ENCODE measurements at places on chromosomes 13 and 19. TPM values are rescaled to one million over a fixed set of nuclear protein-coding genes. Genes with fewer than 3 reads are reported as not detected.

Gene EIF3K
- 292 TPM for polyA plus RNA-seq

GRCh38 chr13:40631605-40632004, 34.8 kb downstream of the FOXO1 start:
- H3K4me3 ChIP-seq = no peak overlapping the region
- DNase-seq = no peak
- no peak overlapping the region for H3K27ac ChIP-seq
- no peaks in the 10 kb centered on the region for H3K36me3 ChIP-seq
- no peaks in the 10 kb centered on the region for H3K27me3 ChIP-seq

- no peaks in the 10 kb centered on the region for H3K4me1 ChIP-seq
- no peak overlapping the region for H3K4me3 ChIP-seq
- DNase-seq = no peak
Observed at GRCh38 chr13:64697226-64697625, 2532.9 kb downstream of the PCDH9 start.

Gene SULT2A1
- 234 TPM for polyA plus RNA-seq

- H3K4me3 ChIP-seq = no peak overlapping the region
- H3K27ac ChIP-seq = peak overlapping the region; percentile 92
- H3K36me3 ChIP-seq = no peaks in the 10 kb centered on the region
- peaks cover 41% of the 10 kb centered on the region for H3K4me1 ChIP-seq
- DNase-seq = peak; percentile 83
Observed at GRCh38 chr19:18023622-18024251, 15.8 kb downstream of the ARRDC2 start.

DNA sequence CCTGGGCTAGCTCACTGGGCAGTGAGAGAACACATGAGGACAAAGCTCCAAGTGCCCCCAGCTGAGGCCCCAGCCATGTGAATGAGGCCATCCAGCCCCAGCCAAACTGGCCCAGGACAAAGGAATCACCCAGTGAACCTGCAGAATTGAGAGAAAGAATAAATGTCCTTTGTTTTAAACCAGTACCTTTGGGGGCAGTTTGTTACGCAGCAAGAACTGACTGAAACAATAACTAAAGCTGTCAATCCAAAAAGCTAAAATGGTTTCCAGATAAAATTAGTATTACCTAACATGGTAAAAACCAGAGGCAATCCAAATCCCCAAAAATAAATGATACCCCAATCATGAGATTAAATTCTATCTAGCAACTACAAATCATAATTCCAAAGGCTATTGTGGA, 69.6 kb downstream of the ZNF557 start:
- H3K27ac ChIP-seq = no peak overlapping the region
- H3K36me3 ChIP-seq = no peaks in the 10 kb centered on the region
- H3K4me3 ChIP-seq = no peak overlapping the region
- no peaks in the 10 kb centered on the region for H3K27me3 ChIP-seq
- H3K4me1 ChIP-seq = peaks cover 7% of the 10 kb centered on the region

GRCh38 chr13:24253520-24254145, 55.7 kb upstream of the C1QTNF9 start:
- peaks cover 5% of the 10 kb centered on the region for H3K4me1 ChIP-seq
- no peak overlapping the region for H3K4me3 ChIP-seq
- H3K27me3 ChIP-seq = no peaks in the 10 kb centered on the region
- no peaks in the 10 kb centered on the region for H3K36me3 ChIP-seq

GRCh38 chr13:25777509-25777908, 274.3 kb downstream of the SHISA2 start:
- H3K4me1 ChIP-seq = no peaks in the 10 kb centered on the region
- no peaks in the 10 kb centered on the region for H3K36me3 ChIP-seq
- DNase-seq = no peak
- no peak overlapping the region for H3K4me3 ChIP-seq
- no peak overlapping the region for H3K27ac ChIP-seq
- no peaks in the 10 kb centered on the region for H3K27me3 ChIP-seq

- no peaks in the 10 kb centered on the region for H3K27me3 ChIP-seq
- H3K36me3 ChIP-seq = no peaks in the 10 kb centered on the region
- no peaks in the 10 kb centered on the region for H3K4me1 ChIP-seq
- H3K4me3 ChIP-seq = no peak overlapping the region
Observed at GRCh38 chr19:19749117-19749907, 16.4 kb upstream of the ZNF14 start.

Gene PRSS57
- polyA plus RNA-seq = not detected

DNA sequence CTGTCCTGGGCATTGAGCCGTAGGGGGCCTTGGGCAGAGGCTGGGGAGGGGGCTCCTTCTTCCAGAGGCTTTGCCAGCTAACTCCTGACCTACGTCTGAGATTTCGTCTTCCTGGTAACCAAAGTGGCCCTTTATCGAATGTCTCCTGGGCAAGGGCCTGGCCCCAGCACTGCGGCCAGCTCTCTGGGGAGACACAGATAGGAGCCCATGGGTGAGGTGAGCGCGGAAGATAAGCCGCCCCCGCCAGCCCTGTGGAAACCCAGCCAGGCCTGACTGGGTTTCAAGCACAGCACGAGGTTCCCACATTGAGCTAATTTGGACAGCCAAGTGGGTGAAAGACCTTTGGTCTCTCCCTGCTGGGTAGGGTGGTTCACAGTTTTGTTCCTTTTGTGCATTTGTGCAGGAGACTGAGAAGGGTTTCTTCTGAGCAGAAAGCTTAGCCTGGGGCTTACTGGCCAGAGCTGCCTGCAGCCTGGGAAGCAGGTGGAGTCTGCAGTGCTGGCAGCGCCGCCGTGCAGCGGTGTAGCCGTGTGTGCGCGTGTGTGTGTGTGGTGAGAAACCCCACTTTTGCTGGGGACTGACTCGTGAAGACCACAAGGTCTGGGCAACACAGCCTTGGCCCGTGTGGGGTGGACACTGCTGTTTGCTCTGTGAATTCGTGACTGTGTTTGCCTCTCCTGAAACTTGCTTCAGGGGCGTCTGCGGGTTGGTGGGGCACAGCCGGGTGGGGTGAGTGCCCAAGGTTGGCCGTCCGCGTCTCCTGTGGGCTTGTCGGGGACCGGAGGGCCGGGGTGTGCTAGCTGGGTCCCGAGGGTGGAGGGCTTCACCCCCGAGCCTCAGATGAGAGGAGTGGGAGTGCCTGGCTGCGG, 2.5 kb downstream of the BSG start:
- peak overlapping the region; percentile 94 for H3K27ac ChIP-seq
- no peaks in the 10 kb centered on the region for H3K36me3 ChIP-seq
- H3K4me1 ChIP-seq = peaks cover 57% of the 10 kb centered on the region
- H3K4me3 ChIP-seq = peak overlapping the region; percentile 82

Gene FCHO1
- 0.98 TPM for polyA plus RNA-seq

GRCh38 chr13:99311137-99311536, 3.9 kb upstream of the GPR183 start:
- no peaks in the 10 kb centered on the region for H3K27me3 ChIP-seq
- no peak for DNase-seq
- H3K4me3 ChIP-seq = no peak overlapping the region
- H3K36me3 ChIP-seq = no peaks in the 10 kb centered on the region

GRCh38 chr13:41259875-41260501, 3.4 kb downstream of the MTRF1 start:
- no peak overlapping the region for H3K4me3 ChIP-seq
- DNase-seq = no peak
- H3K4me1 ChIP-seq = peaks cover 6% of the 10 kb centered on the region
- H3K27me3 ChIP-seq = no peaks in the 10 kb centered on the region
- no peaks in the 10 kb centered on the region for H3K36me3 ChIP-seq

- H3K4me1 ChIP-seq = peaks cover 54% of the 10 kb centered on the region
- DNase-seq = no peak
- H3K27me3 ChIP-seq = no peaks in the 10 kb centered on the region
- peak overlapping the region; percentile 78 for H3K27ac ChIP-seq
- H3K4me3 ChIP-seq = peak overlapping the region; percentile 40
- H3K36me3 ChIP-seq = no peaks in the 10 kb centered on the region
Observed at GRCh38 chr19:3095441-3096191, 1.5 kb downstream of the GNA11 start.

- H3K4me1 ChIP-seq = no peaks in the 10 kb centered on the region
- no peaks in the 10 kb centered on the region for H3K27me3 ChIP-seq
- no peak overlapping the region for H3K4me3 ChIP-seq
Observed at GRCh38 chr13:23866420-23867026, 22.7 kb downstream of the MIPEP start.

Gene ZNF791
- 6.0 TPM for polyA plus RNA-seq

- no peak for DNase-seq
- H3K36me3 ChIP-seq = no peaks in the 10 kb centered on the region
- H3K27ac ChIP-seq = no peak overlapping the region
Observed at GRCh38 chr13:78597602-78597932, 5.8 kb downstream of the POU4F1 start.

GRCh38 chr13:109870696-109871370, 84.5 kb upstream of the IRS2 start:
- no peak for DNase-seq
- H3K4me3 ChIP-seq = no peak overlapping the region
- H3K36me3 ChIP-seq = no peaks in the 10 kb centered on the region
- H3K27ac ChIP-seq = peak overlapping the region; percentile 82
- peaks cover 48% of the 10 kb centered on the region for H3K4me1 ChIP-seq

- no peaks in the 10 kb centered on the region for H3K36me3 ChIP-seq
- DNase-seq = no peak
- H3K4me1 ChIP-seq = no peaks in the 10 kb centered on the region
Observed at GRCh38 chr13:64371045-64371444, 2859.1 kb downstream of the PCDH9 start.

GRCh38 chr13:33518452-33518851, 232.9 kb upstream of the STARD13 start:
- DNase-seq = no peak
- no peaks in the 10 kb centered on the region for H3K36me3 ChIP-seq
- no peaks in the 10 kb centered on the region for H3K4me1 ChIP-seq
- no peaks in the 10 kb centered on the region for H3K27me3 ChIP-seq

Gene GRK1
- 0.04 TPM for polyA plus RNA-seq

DNA sequence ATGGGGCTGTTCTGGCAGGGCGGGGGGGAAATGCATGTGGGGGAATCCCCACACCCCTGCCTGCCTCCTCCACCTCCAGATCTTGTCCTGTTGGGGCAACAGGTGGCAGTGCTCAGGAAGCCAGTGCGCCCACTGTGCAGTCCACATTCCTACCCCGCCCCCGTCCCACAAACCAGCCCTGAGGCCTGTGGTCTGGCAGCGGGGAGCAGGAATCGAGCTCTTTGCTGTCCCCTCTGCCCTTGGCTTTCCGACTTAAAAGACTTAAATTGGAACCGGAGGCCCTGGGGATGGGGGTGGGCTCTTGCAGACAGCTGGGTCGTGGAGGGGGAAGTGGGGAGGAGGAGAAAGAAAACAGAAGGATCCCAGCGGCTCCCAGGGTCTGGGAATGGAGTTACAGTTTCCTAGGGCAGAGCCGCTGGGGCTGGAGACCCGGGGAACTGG, 4.3 kb downstream of the NANOS3 start:
- H3K27ac ChIP-seq = peak overlapping the region; percentile 72
- H3K27me3 ChIP-seq = no peaks in the 10 kb centered on the region
- H3K4me3 ChIP-seq = no peak overlapping the region
- H3K4me1 ChIP-seq = peaks cover 5% of the 10 kb centered on the region

DNA sequence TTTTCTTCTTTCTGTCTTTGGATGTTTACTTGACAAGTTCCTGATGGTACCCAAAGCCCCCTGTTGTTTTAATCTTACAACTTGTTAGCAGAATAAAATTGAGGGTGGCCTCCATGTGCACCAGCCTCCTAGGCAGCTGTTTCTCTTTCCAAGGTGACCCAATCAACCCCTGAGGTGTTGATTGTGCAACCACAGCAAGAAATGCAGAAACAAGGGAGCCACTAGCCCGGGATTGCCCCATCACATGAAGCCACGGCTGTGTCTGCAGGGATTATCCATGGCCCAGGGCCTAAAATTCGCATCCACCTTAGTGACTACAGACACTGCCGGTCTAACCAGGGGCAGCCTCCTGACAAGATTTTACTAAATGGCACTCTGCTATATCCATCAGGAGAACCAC, 14.4 kb downstream of the CEACAM4 start:
- peaks cover 3% of the 10 kb centered on the region for H3K27me3 ChIP-seq
- no peak overlapping the region for H3K4me3 ChIP-seq
- H3K27ac ChIP-seq = no peak overlapping the region
- no peak for DNase-seq

Gene GIPR
- not detected for polyA plus RNA-seq

GRCh38 chr13:41699759-41700158, 242.4 kb downstream of the RGCC start:
- H3K27ac ChIP-seq = no peak overlapping the region
- no peak overlapping the region for H3K4me3 ChIP-seq
- no peak for DNase-seq
- H3K27me3 ChIP-seq = no peaks in the 10 kb centered on the region
- H3K36me3 ChIP-seq = no peaks in the 10 kb centered on the region

Gene ATCAY
- 1.6 TPM for polyA plus RNA-seq

GRCh38 chr13:102707467-102707866, 12.6 kb upstream of the METTL21C start:
- H3K27me3 ChIP-seq = peaks cover 4% of the 10 kb centered on the region
- no peak for DNase-seq
- no peaks in the 10 kb centered on the region for H3K36me3 ChIP-seq
- H3K4me1 ChIP-seq = peaks cover 13% of the 10 kb centered on the region
- no peak overlapping the region for H3K27ac ChIP-seq

Gene ZNF284
- 2.0 TPM for polyA plus RNA-seq

DNA sequence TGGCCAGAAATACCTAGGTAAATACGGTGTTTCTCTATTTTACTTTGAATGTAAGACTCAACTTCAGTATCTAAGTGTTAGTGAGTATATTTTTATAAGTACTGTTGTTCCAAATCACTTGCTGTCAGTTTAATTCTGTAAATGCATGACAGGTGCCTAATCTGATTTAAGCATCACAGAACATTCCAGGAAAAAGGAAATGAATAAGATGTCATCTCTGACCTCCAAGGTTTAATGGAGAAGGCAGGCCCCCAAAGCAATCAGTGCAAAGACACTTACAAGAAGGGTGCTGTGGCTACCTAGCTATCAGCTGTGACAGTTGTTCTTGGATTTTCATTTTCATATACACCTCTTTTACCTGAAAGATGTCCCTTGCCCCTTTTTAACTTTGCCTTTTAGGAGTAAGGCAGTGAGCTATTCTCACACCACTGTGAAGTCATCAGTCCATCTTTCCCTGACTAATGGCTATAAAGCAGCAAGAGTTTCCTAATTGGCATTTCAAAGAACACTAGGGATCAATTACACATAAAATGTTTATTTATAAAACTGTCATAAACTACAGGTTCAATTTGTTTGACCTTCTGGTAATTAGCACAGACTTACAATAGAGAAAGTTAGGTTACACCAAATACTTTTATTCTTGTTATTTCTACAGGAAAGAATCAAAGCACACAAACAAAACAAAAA, 427.6 kb downstream of the SPRY2 start:
- no peaks in the 10 kb centered on the region for H3K27me3 ChIP-seq
- no peak overlapping the region for H3K4me3 ChIP-seq
- no peak for DNase-seq
- H3K27ac ChIP-seq = no peak overlapping the region
- H3K36me3 ChIP-seq = no peaks in the 10 kb centered on the region

DNA sequence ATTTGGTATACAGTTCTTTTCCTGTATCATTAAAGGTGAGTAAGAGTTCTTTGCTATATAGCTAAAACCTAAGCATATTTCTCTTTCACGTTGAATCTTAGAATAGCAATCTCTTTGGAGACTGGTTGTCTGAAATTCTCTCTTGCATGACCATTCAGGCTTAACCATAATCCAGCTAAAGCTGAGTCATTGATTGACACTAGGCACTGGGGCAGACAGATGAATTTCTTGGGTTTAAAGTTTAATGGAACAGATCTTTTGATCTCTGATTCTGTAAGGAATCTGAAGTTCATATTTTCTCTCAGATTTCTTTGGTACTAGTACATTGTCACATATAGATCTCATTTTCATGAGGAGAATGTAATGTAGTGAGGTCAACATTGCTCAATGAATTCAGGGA, 397.3 kb upstream of the MIR17HG start:
- H3K4me3 ChIP-seq = no peak overlapping the region
- no peaks in the 10 kb centered on the region for H3K4me1 ChIP-seq
- no peak for DNase-seq
- no peaks in the 10 kb centered on the region for H3K36me3 ChIP-seq
- no peaks in the 10 kb centered on the region for H3K27me3 ChIP-seq
- no peak overlapping the region for H3K27ac ChIP-seq

All from adrenal gland (tissue), 19 donors.